ENCODE measurements at places on chromosomes 1 and 21.
A peak's percentile ranks its signal among the peaks of the same experiment; 100 is the strongest.

GRCh38 chr1:158972841-158973240, 36.9 kb upstream of the IFI16 start:
- DNase-seq = no peak

DNA sequence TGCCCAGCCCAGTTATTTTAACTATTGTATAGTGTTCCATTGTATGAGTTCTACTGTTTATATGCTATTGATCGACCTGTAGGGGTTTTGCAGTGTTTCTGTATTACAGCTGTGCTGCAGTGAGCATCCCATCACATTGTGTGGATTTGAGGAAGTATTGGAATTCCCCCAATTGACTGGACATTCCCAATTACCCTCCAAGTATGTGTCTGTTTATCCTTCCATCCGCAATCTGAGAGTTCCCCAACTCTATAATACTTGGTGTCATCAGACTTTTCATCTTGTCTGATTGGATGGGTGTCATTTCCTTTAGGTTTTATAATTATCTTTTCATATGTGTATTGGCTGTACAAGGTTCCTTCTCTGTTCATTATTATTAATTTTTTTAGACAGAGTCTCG, 27.8 kb downstream of the PSEN2 start:
- no peak for DNase-seq

- DNase-seq = no peak
Observed at GRCh38 chr1:193677874-193678273, 491.5 kb upstream of the B3GALT2 start.

GRCh38 chr1:201703621-201704438, 125.1 kb upstream of the IPO9 start:
- DNase-seq = peak; percentile 29

- no peak for DNase-seq
Observed at GRCh38 chr1:197066719-197067456, at the start of gene F13B. F13B (minus strand) TSS chr1:197067260; CDS start chr1:197067223, 37 bp downstream.

- no peak for DNase-seq
Observed at GRCh38 chr1:26794391-26794790, 6.6 kb downstream of the PIGV start.

- no peak for DNase-seq
Observed at GRCh38 chr1:245990315-245991022, 516.6 kb downstream of the SMYD3 start.

DNA sequence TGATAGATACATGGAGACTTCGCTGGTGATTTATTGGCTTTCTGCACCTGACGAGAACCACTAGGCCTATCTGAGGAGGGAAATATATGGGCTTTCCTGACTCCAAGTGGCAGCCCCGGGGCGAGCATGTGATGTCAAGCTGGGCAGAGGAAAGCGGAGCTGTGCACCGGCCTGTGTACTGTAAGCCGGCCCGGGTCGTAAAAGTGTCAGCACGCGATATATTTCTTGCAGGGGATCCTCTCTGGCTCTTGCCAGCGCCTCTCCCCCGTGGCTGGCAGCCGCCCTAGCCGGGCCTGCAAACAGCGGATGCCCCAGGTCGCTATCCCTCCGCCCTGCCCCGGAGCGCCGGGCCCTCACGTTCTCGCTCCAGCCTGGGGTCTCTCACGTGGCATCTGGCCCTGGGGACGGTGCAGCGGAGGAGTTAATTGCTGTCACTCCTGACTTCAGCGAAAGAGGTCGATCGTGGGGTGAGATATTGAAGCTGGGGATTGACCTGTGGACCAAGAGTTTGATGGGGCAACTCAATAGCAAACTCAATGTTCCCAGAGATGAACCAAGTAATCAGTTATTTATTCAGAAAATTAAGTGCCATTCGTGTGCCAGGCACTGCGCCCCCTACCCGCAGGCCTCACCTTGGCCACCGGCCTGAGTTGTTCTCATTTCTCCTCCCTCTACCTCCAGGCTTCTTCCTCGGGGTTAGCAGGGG, 41.0 kb upstream of the HAO2 start:
- no peak for DNase-seq

DNA sequence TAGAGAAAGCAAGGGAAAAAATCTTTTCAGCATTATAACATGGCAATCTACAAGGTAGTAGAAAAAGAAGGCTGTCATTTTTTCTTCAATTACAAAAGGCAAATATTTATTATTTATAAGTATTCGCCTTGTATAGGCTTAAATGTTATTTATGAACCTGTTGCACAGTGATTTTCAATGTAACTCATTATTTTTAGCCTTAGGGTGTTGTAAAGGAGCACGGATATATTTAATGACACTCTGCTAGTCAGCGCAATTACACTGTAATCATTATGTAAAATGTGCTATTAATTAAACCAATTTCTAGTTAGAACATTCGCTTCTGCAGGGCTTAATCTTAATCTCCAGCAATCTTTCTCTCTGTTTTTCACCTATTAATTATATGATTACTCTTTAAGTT, 145.0 kb downstream of the ATG4C start:
- DNase-seq = no peak

- no peak for DNase-seq
Observed at GRCh38 chr1:22359427-22359826, 92.2 kb upstream of the ZBTB40 start.

DNA sequence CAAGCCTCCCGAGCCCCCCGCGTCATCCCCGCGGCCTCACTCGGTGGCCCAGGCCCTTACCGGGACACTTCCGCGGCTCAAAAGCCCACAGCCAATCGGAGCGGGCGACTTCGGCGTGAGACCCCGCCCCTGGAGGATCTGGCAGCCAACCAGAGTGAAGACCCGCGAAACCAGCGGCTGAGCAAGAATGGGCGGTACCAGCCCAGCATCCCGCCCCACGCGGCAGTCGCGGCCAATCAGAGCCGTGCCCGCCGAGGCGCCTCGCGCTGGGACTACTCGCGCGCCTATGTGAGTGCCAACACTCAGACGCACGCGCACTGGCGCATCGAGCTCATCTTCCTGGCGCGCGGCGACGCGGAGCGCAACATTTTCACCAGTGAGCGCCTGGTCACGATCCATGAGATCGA, 22.5 kb downstream of the DISP3 start:
- DNase-seq = no peak

DNA sequence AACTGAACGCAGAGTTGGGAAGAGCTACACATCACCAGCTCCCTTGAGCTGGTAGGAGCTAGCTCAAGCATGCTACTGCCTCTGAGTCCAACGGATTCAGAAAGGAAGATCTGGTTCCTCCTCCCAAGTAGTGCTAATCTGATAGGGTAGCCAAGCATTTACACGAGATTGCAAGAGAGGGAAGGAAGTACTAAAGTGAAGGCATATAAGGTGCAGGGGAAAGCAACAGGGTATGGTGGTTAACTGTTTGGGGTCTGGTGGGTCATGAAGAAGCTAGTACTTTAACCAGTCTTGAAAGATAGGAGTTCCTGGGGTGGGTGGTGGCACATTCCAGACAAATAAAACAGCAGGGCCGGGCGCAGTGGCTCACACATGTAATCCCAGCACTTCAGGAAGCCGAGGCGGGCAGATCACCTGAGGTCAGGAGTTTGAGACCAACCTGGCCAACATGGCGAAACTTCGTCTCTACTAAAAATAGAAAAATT, 20.2 kb upstream of the ZNF436 start:
- no peak for DNase-seq

- DNase-seq = no peak
Observed at GRCh38 chr1:234954613-234955012, 174.0 kb downstream of the TOMM20 start.

DNA sequence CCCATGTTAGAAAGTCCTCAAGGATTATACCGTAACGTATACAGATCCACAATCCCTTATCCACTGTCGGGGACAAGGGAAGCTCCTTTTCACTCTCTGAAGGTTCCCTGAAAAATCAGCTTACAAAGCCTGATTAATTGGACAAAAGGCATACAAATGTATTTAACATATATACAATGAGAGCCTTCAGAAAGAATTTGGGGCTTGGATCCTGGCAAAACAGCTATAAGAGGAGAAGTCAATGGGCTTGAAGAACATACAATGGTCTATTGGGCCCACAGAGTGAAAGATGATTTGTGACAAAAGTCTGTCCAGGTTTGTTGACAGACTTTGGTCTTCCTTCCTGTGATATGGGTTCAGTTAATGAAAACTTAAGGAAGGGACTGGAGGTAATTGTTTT, 10.7 kb downstream of the TACSTD2 start:
- no peak for DNase-seq

GRCh38 chr21:26888256-26888655, 43.0 kb upstream of the ADAMTS1 start:
- no peak for DNase-seq

GRCh38 chr1:22749503-22749902, 38.9 kb downstream of the EPHB2 start:
- DNase-seq = no peak

GRCh38 chr21:42836767-42837301, 42.5 kb downstream of the WDR4 start:
- DNase-seq = no peak

DNA sequence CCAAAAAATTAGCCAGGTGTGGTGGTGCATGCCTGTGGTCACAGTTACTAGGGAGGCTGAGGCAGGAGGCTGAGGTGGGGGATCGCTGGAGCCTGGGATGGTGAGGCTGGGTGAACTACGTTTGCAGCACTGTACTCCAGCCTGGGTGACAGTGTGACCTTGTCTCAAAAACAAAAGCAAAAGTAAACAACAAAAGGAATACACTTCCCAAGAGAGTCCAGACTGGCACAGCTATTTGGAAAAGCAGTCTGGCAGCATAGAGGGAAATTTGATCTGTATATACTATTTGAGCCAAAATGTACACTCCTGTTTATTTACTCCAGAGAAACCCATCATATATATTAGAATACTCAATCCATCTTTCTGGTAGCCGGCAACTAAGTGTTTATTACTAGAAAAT, 107.0 kb upstream of the HMCN1 start:
- no peak for DNase-seq

GRCh38 chr1:31476891-31477846, 64.2 kb downstream of the SERINC2 start:
- DNase-seq = no peak

DNA sequence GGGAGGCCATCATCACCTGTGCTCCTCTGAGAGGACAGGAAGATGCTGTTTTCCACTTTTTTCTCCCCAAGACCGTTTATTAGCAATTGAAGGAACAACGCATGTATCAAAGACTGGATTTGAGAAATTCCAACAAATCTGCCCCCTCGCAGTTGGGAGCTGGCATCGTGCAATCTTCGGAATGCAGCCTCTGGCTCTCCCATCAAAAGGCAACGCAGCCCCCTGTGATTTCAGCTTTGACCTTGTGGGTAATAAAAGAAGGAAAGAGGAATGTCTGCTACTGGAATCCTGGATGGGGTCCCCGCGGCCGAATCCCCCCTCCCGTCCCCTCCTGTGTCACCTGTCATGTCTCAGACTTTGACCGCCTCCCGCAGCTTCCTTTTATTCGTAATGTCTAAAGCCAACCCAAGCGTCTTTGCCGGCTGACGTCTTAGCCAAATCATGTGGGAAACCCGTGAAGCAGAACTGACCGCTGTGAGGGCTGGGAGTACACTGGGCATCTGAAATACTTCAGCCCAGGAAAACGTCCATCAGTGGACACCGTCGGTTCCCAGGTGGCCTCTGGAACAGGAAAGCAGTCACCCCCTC, 101.5 kb downstream of the WDR4 start:
- DNase-seq = no peak

DNA sequence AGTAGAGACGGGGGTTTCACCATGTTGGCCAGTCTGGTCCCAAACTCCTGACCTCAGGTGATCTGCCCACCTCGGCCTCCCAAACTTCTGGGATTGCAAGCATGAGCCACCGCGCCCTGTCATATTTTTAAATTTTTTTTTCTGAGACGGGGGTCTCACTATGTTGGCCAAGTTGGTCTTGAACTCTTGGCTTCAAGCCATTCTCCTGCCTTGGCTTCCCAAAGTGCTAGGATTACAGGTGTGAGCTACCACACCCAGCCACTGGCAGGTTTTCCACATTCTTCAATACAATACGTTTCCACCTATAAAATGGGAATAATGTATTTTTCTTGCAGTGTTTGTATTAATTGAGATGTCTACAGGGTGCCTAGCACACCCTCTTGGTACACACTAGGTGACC, 3.4 kb upstream of the LEFTY1 start:
- no peak for DNase-seq

DNA sequence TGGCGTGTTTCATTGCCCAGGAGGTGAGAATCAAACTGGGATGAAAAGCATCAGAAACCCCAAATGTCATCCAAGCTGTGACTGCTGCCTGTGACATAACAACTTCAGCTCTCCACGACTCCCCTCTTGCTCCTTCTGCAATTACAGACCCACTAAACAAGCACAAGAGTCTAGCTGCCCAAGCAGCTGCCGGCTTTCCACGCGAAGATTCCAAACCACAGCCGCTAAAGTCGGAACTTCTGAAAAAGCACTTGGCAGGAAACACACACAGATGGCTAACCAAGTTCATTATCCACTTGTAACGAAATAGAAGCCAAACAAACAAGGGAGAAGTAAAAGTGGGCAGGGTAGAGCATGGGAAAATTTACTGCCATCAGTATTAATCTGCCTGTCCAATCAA, 198.1 kb downstream of the SLC35F3 start:
- no peak for DNase-seq

DNA sequence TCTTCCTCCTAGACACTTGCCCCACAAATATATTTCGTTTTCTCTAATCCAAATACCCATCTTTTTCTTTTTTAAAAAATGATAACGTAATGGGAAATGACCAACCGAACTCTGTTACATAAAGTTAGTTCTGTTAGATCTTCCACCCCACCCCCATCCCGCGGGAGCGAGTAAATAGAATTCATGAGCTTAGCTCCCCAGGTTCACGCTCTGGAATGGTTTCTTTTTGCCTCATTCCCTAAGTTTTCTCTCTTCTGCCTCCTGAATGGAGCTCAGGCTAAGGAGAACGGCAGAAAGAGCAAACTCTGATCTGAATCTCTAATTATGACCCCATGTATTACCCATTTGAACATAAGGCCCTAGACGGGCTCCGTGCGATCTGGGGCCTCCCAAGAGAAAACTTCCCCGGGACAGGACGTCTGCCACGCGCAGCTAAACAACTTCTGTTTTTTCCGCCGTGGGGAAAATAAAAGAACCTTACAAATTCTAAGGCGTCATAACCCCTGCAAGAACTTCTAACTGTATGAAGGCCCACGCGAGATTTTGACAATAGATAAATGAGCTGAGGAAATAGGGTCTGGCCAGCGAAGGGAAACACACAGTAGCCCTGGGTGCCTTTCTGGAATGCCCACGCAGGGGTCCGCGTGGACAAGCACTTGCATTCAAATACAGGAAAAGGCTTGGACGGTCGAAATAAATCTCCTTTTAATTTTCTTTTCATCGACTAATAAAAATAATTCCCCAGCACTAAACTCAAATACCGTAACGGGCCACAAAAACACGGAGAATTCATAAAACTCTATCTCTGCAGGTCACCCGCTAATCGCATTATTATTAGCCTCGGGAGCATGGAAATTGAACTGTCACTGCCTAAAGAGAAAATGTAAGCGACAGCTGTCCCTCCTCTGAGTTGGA, 2.2 kb downstream of the TBX15 start:
- no peak for DNase-seq

GRCh38 chr1:232599178-232600041, 30.5 kb downstream of the SIPA1L2 start:
- DNase-seq = no peak
